RPMI7951 (cell line): ENCODE measurements at places on chromosomes 5 and 9. TPM values are rescaled to one million over a fixed set of nuclear protein-coding genes. Genes with fewer than 3 reads are reported as not detected.
A peak's percentile ranks its signal among the peaks of the same experiment; 100 is the strongest.

DNA sequence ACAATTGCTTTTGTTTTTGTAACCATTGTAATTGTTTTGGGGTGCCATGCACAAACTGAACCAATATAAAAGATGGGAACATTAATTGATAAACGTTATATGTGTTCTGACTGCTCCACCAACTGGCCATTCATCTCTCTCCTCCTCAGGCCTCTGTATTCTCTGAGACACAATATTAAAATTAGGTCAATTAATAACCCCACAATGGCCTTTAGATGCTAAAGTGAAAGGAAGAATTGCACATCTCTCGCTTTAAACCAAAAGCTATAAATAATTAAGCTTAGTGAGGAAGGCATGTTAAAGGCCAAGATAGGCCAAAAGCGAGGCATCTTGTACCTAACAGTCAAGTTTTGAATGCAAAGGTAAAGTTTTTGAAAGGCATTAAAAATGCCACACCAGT lies 448.4 kb upstream of the ITGA1 start:
- no peak for DNase-seq

DNA sequence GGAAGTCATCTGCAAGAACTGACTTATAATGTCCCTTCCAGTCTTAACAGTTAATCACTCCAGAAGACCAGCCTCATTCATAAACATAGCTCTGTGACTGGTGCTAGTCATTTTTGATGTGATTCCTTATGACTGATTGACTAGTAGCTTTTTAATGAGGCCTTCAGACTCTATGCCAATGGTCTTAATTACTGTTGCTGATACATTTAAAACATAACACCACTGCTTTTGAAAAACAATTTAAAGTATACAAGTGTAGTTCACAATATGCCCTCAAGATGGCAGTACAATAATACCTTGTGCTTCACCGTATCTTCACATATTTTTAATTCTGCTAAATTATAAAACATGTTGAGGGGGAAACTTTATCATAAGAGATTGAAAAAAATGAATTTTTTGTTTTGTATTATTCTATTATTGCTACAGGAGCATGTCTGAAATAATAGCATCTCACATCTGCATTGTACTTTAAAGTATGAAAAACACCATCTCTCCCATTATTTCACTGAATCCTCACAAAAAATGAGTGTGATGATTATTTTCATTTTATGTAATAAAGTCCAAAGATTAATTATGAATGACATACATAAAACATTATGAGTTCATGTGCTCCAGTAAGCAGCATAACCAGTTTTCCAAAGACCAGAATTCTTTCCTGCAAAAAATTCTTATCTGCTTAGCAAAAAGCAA lies 55.2 kb upstream of the SHISAL2B start:
- peak; percentile 32 for DNase-seq

DNA sequence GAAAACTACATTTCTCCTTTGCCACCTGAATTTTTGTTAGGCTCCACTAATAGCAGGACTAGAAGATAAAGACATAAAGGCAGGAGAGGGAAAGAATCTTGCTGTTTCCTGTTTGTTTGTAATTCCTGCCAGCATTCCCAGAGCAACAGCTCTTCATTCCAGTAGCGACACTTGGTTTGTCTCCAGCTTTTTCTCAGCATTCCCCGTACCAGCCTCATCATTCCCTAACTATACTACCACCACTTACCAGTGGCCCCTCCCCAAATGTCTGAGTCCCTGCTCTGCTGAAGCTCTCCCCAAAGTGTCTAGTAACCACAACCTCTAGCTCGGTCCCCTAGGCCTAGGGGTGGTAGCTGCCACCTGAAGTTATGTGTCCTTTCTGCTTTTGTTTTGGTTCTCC lies 18.6 kb downstream of the CETN3 start:
- no peak for DNase-seq

PRUNE2 gene
- total RNA-seq, result 0.10 and 0.12 TPM in 2 replicates

- no peak for DNase-seq
These were observed 8.2 kb upstream of the CD180 start for GRCh38 chr5:67204821-67205220.

JADE2 gene
- total RNA-seq, result 8.3 and 10.7 TPM in 2 replicates

IFNA5 gene
- total RNA-seq, result not detected in 2 replicates

GRCh38 chr5:135303582-135304173 lies 95.4 kb downstream of the MACROH2A1 start:
- DNase-seq, result no peak

CDO1 gene
- 1.9 and 2.6 TPM in 2 replicates for total RNA-seq

DNA sequence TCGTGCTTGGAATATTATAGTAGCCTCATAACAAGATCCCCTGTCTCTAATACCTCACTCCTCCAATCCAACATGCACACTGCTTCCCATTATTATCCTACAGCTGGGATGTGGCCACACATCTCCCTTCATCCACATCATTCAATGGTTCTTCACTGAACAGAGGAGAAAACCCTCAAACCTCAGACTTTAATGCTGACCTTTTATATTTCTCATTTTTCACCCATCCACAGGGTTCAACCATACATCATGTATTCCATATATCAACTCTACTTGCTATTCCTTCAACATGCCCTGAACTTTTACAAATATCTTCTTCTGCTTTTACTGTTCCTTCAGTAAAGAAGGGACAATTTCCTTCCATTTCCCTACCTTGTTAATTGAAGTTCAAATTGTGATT lies 396.8 kb downstream of the TLE4 start:
- no peak for DNase-seq

DNA sequence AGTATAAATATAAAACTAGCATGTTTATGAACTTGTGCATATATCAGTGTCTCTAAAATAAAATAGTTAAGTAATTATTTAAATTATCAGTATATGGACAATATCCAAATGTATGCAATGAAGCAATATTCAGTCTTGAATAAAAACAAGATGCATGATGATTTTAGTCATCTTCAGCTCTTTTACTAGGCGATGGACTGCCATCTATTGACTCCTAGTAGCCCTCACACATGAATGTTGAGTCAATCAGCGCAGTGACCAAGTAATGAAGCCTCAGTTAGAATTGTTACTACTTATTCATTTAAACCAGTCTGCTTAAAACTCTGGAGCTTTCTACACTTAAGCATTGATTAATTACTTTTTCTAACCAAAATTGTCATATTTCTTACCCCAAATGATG lies 92.9 kb upstream of the GRHPR start:
- DNase-seq, result peak; percentile 17

DNA sequence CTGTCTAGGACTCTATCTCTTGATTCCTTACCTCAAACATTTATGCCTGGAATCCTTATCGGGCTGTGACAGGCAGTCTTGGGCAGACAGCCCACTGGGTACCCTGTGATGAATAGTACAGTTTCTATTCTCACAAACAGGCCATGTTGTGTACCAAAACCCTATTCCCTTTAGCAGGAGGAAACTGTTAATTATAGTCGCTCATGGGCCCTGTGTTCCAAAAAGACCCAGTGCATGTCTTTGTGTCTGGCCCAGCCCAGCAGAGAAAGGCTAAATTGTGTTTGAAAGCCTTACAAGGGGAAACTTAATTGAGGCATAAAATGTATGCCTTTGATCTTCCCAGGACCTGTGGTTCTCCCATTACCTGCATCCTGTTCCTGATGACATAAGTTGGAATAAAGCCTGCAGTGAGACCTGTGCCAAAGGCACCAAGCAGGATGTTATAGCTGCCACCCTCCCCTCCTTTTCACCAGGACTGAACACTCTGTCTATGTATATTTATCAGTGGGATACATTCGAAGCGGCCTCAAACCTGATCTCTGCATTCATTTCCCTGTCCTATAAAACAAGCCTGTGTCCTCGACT lies 43.3 kb downstream of the TLR4 start:
- no peak for DNase-seq

DNA sequence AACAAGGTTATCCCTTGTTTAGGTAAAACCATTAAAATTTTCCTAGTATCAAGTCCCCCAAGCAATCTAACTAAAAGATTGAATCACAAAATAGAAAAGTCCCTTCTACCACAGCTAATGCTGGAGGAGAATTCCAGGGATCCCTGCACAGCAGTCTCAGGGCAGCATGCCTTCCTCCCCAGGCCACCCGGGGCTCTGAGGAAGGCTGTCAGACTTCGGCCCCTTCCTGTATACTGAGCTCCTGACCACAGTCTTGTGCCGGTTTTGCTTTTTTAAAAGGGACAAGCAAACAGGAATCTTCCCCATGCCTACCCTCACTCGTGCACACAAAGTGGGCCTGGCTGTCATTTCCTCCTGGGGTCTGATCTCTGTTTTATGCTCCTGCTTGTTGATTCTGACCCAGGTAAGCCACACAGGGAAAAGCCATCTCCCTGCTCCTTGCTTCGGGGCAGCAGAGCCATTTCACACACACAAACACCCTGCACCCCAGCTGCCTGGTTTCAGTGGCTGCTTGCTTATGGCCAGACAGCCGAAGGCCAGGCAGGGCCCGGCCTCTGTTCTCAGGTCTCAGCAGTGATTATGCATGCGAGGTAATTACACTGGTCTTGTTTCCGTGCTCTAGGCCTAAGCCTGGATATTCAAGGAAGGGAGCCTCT lies 211.9 kb downstream of the NXNL2 start:
- peak; percentile 50 for DNase-seq

DNA sequence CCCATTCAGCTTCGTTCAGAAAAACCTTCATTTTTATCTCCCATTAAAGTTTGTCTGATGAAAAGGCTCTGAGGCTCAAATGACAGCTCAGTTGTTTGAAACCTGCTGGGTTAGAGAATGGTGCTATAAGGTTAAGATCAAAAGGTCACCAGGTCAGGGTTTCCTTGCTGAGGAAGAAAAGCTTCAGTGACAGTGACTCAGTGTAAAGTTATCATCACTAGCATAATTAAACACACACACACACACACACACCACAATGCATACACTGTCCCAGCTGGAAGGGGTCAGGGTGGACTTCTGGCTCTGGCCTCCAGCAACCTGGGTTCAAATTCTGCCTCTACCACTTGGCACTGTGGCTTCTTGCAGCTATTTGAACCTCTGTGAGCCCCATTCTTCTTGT lies 281.1 kb downstream of the DOCK8 start:
- DNase-seq, result no peak

ARID3C gene
- not detected in 2 replicates for total RNA-seq

GRCh38 chr5:59586841-59587240 lies 306.7 kb downstream of the PDE4D start:
- DNase-seq, result no peak

GRCh38 chr9:133105461-133105770 lies 15.6 kb downstream of the RALGDS start:
- no peak for DNase-seq

DNA sequence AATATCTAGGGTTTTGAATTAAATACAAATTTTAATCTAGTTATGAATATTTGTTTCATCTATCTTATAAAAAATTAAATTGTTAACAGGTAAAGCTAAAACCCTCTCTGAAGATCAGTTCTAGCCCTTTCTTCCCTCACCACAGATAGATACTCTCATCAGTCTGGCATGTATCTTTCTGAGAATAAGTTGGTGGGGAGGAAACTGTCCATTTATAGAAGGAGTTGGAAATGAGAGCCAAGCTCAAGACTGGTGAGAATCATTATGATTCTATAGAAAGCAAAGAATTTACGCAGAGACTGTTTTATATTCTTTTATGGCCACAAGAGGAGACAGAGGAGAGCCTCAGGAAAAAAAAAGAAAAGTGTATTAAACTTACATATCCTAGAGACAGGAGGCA lies 59.0 kb downstream of the STARD4 start:
- DNase-seq, result peak; percentile 46

DNA sequence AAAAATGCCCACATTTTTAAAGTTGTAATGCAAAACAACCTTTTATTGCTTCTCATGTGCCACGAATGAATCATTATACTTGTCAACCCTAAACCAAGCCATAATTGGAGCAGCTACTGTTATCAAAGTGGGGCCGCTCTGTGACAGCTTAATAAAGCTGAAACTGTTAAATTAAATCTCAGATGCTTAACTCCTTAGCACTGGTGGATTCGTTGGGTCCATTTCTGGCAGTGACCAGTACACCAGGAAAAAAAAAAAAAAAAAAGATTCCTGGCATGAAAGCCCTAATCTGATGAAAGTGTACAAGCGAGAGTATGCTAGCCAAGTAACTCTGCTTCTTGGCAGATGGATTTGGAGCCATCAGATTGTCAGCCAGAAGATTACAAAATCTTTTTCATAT lies 164.8 kb downstream of the ZSWIM6 start:
- no peak for DNase-seq

SPINK4 gene
- total RNA-seq, result not detected in 2 replicates

GRIA1 gene
- total RNA-seq, result 0.29 TPM in 1 of 2 replicates, not detected in the other

- DNase-seq, result peak; percentile 2
These were observed 144.5 kb downstream of the UNC13B start for GRCh38 chr9:35306283-35306682.

DNA sequence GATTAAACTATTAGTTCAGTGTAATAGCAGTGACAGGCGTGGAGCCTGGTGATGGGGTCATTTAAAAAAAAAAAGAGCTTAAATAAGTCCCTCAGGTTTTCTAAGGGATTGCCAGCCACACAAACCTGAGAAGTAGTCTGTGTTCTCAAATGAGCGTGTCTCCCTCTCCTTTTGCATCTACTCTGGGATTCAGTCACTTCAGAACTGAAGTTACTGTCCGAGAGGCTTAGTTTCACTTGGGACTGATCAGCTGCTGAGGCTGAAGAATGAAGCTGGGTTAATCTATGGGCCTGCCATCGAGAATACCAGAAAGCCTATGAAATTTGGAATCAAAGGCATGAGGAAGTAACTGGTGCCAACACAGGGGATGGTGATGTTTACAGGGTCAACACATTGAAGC lies 310.1 kb downstream of the ADAMTS6 start:
- DNase-seq, result no peak

ABLIM3 gene
- 19.1 and 25.1 TPM in 2 replicates for total RNA-seq

- DNase-seq, result no peak
These were observed 36.4 kb downstream of the ERAP1 start for GRCh38 chr5:96771395-96771794.

TLX3 gene
- total RNA-seq, result 0.96 and 1.9 TPM in 2 replicates

IGFBPL1 gene
- not detected in 2 replicates for total RNA-seq

PCDHGA7 gene
- 4.6 and 5.5 TPM in 2 replicates for total RNA-seq

DNA sequence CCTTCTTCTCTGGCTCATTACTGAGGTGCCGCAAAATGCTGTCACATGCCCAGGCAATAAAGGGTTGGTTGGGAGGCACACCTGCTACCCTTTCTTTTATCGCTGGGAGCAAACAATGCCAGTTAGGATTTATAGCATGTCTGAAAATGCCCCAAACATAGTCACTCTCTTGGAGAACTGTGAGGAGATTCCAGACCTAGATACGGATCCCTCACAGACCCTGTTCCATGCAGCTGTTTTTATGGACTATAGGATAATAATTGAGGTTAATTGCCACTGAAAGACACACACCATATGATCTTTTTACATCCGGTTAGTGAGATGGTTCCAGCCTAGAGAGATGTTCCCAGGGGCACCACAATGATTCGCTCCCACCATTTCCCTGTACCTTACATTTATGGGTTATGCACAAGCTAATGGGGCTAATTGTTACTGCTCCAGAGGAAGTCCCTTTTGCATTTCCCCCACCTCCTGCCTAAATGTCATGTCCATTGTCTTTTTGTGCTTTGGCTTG lies 318.1 kb downstream of the PIK3R1 start:
- DNase-seq, result no peak

AFAP1L1 gene
- 14.3 and 14.8 TPM in 2 replicates for total RNA-seq

SLC25A2 gene
- total RNA-seq, result 0.48 TPM in 1 of 2 replicates, not detected in the other

DNA sequence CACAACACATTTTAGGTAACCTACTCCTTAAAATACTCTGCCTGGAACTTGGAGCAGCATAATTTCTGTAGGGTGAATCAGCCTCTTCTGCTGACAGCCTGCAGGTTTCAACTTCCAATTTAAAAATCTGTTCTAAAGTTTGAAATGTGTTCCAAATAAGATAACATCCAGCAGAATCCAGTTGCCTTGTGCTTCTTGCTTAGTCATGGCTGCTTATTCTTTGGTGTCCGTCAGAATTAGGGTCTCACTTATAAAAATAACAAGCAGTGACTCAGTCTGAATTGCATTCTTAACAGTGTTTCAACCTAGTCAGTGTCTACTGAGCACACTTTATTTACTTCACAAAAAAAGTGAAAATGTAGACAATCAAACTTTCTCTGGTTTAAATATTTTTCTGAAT lies 3.7 kb downstream of the CDH6 start:
- DNase-seq, result no peak

PCDHGC5 gene
- 1.1 and 1.2 TPM in 2 replicates for total RNA-seq
